ENCODE measurements at places on chromosomes 4 and X. TPM values are rescaled to one million over a fixed set of nuclear protein-coding genes. Genes with fewer than 3 reads are reported as not detected.
A peak's percentile ranks its signal among the peaks of the same experiment; 100 is the strongest.

Gene RAP1GDS1
- 62.0 TPM for total RNA-seq

- H3K4me3 ChIP-seq = no peak overlapping the region
- no peaks in the 10 kb centered on the region for H3K36me3 ChIP-seq
- H3K4me1 ChIP-seq = no peaks in the 10 kb centered on the region
Observed at GRCh38 chr4:148574502-148574901, 132.3 kb upstream of the NR3C2 start.

GRCh38 chr4:2944586-2945526, 18.4 kb downstream of the NOP14 start:
- peaks cover 52% of the 10 kb centered on the region for H3K36me3 ChIP-seq
- H3K27ac ChIP-seq = no peak overlapping the region

DNA sequence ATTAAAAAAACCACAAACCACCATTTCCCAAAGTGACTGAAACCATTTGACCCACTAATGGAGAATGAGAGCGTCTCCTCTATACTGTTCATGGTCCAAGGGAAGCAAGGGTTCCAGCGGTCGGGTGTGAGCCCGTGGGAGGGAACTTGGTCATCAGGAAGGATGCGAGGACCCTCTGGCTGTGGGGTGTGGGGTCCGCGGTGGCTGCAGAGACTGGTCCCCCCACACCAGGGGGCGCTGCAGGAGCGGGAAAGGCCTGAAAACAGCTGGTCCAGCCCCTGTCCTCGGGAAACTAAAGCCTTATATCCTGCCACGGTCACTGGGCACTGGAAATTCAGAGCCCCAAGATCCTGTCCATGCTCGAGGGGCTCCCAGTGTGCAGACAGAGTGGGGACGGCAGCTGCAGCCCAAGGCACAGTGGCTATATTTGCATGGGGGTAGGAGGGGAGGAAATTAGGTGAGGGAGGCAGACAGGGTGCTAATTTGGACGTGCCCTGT, 4.3 kb downstream of the BLOC1S4 start:
- no peaks in the 10 kb centered on the region for H3K27me3 ChIP-seq
- H3K4me1 ChIP-seq = peaks cover 17% of the 10 kb centered on the region
- peak; percentile 20 for DNase-seq
- no peak overlapping the region for H3K27ac ChIP-seq
- no peaks in the 10 kb centered on the region for H3K36me3 ChIP-seq
- no peak overlapping the region for H3K4me3 ChIP-seq

- no peak overlapping the region for H3K4me3 ChIP-seq
- no peaks in the 10 kb centered on the region for H3K36me3 ChIP-seq
- H3K27me3 ChIP-seq = no peaks in the 10 kb centered on the region
Observed at GRCh38 chr4:123821861-123822260, 425.3 kb downstream of the SPRY1 start.

Gene CT45A5
- total RNA-seq = not detected

DNA sequence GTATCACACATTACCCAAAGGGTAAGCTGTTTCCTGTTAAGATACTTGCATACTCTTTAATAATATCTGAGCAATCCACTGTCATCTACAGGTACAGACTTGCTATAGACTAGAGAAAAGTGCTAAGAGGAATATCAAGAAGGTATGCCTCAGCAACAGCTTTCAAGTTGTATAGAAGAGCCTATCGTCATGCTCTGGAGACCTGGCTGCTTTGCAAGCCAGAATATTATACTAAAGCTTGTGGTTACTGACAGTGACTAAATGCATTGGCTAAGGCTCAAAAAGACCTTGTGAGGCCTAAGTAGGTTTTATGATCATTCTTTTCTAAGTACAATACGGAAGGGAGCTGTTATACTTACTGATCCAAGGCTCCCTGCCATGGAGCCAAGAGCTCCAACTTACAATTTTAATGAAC, 11.3 kb downstream of the LAMP2 start:
- DNase-seq = peak; percentile 90

Gene SPON2
- 47.8 TPM for total RNA-seq

DNA sequence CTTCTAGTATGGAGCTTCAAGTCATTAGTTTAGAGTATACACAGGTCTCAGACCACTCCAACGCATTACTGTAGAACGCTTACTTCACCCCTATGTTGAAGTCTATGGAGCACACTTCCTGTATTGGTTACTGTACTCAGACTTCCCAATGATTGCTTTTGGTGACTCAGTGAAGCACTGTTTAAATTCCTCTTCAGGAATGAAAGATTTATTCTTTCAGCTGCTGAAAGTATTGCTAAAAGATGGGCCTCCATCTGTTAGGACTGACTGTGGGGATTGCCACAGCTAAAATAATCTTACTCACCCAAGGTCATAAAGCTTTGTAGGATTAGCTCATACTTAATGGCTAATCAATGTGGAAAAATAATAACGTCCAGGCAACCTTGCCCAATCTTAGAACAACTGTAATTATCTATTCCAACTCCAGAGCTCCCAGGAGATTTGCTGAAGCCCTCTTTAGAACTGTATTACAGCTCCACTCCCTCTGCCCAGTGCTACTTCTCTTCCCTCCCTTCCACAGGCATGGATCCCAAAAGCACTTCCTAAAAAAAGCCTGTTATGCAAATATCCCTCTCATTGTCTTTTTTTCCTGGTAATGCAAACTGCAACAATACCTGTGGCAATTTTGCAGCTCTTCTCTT, 281.9 kb upstream of the HS3ST1 start:
- no peak overlapping the region for H3K27ac ChIP-seq
- no peaks in the 10 kb centered on the region for H3K4me1 ChIP-seq
- H3K36me3 ChIP-seq = no peaks in the 10 kb centered on the region
- no peaks in the 10 kb centered on the region for H3K27me3 ChIP-seq
- H3K4me3 ChIP-seq = no peak overlapping the region

- no peaks in the 10 kb centered on the region for H3K4me1 ChIP-seq
- H3K27ac ChIP-seq = no peak overlapping the region
- DNase-seq = peak; percentile 52
- no peaks in the 10 kb centered on the region for H3K36me3 ChIP-seq
- H3K4me3 ChIP-seq = no peak overlapping the region
Observed at GRCh38 chrX:122504026-122504425, 680.1 kb upstream of the GRIA3 start.

Gene PDGFRA
- 9.2 TPM for total RNA-seq

Gene FAM149A
- 1.2 TPM for total RNA-seq

Gene GPRASP1
- 2.7 TPM for total RNA-seq

GRCh38 chr4:113759696-113760093, 1.8 kb downstream of the CAMK2D start:
- peak overlapping the region; percentile 86 for H3K4me3 ChIP-seq
- H3K36me3 ChIP-seq = peaks cover 6% of the 10 kb centered on the region
- H3K27me3 ChIP-seq = no peaks in the 10 kb centered on the region
- DNase-seq = no peak
- peak overlapping the region; percentile 98 for H3K27ac ChIP-seq

- DNase-seq = no peak
- no peaks in the 10 kb centered on the region for H3K4me1 ChIP-seq
- no peak overlapping the region for H3K27ac ChIP-seq
- no peaks in the 10 kb centered on the region for H3K36me3 ChIP-seq
Observed at GRCh38 chrX:152987801-152988200, 6.1 kb downstream of the PNMA5 start.

- H3K4me3 ChIP-seq = peak overlapping the region; percentile 70
- H3K27ac ChIP-seq = peak overlapping the region; percentile 12
- H3K27me3 ChIP-seq = peaks cover 12% of the 10 kb centered on the region
- no peaks in the 10 kb centered on the region for H3K36me3 ChIP-seq
Observed at GRCh38 chr4:184825141-184825895, 450 bp downstream of the ACSL1 start.

DNA sequence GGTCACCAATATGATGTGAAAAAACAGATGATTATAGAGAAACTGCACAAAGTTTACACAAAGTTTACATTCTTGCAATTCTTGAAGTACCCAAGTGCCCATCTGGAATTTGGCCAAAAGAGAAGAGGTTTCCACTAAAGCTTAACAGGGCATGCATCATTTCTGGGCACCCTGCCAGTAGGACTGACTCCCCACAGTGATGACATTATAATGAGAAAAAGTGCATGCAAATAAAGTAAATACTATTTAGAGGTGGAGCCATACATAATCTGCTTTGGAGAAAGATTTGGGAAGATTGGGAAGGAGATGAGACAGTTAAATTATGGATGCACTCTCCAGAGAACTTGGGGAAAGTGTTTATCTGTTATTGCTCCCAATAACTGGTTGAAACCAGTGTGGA, 93.7 kb upstream of the TRPC3 start:
- no peak overlapping the region for H3K27ac ChIP-seq
- no peaks in the 10 kb centered on the region for H3K4me1 ChIP-seq
- peak; percentile 85 for DNase-seq
- no peaks in the 10 kb centered on the region for H3K27me3 ChIP-seq

GRCh38 chr4:52588097-52588496, 71.0 kb downstream of the USP46 start:
- no peaks in the 10 kb centered on the region for H3K36me3 ChIP-seq
- H3K27ac ChIP-seq = peak overlapping the region; percentile 91
- H3K27me3 ChIP-seq = no peaks in the 10 kb centered on the region
- no peak overlapping the region for H3K4me3 ChIP-seq
- peaks cover 17% of the 10 kb centered on the region for H3K4me1 ChIP-seq

DNA sequence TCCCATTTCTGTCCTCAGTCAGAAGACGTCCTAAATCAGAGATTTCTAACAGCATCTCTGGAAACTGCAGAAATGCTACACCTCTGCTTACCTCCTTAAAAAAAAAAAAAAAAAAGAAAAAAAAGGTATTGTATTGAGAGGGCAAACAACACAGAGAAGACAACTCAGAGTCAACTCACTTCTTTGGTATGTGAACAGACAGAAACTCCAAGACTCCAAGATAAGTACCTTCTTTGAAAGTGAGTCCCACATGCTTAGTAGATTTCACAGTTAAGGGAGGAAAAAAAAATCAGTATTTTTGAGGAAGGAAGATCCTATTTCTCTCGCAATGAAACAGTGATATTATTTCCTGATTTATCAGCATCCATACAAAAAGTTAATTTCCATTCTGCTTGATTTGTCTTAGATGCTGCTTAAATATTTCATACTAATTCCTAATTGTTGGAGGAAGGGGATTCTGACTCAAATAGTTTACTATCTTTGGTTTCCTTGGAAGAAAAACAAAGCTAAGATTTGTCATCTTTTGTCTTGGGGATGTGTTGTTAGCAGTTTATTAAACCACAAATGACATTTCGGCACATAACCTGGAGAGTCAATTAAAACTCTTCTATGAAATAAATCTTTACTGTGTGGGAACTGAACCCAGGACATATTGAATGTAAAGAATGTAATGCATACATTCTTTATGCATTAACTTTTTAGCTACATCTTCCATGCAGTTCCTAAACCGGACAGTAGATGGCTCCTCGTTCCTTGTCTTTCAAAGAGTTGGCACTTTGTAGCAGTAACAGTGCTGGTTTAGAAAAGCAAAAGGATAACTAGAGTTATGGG, 4.7 kb downstream of the RASGEF1B start:
- H3K4me3 ChIP-seq = no peak overlapping the region
- DNase-seq = peak; percentile 26
- no peaks in the 10 kb centered on the region for H3K36me3 ChIP-seq
- peaks cover 11% of the 10 kb centered on the region for H3K4me1 ChIP-seq
- peaks cover 27% of the 10 kb centered on the region for H3K27me3 ChIP-seq
- H3K27ac ChIP-seq = no peak overlapping the region

Gene UBQLN2
- total RNA-seq = 36.5 TPM

GRCh38 chr4:40455340-40455902, 120.3 kb downstream of the CHRNA9 start:
- no peaks in the 10 kb centered on the region for H3K4me1 ChIP-seq
- H3K4me3 ChIP-seq = no peak overlapping the region
- no peaks in the 10 kb centered on the region for H3K36me3 ChIP-seq
- no peak for DNase-seq

- H3K27me3 ChIP-seq = no peaks in the 10 kb centered on the region
- no peaks in the 10 kb centered on the region for H3K4me1 ChIP-seq
- no peak overlapping the region for H3K4me3 ChIP-seq
- H3K36me3 ChIP-seq = no peaks in the 10 kb centered on the region
- no peak for DNase-seq
Observed at GRCh38 chr4:46505131-46505530, 115.2 kb upstream of the GABRA2 start.

- no peaks in the 10 kb centered on the region for H3K27me3 ChIP-seq
- DNase-seq = peak; percentile 19
- H3K4me1 ChIP-seq = no peaks in the 10 kb centered on the region
- H3K36me3 ChIP-seq = no peaks in the 10 kb centered on the region
- no peak overlapping the region for H3K4me3 ChIP-seq
Observed at GRCh38 chr4:154807042-154807630, 26.1 kb downstream of the RBM46 start.

GRCh38 chr4:151990201-151990600, 229.4 kb upstream of the GATB start:
- no peaks in the 10 kb centered on the region for H3K27me3 ChIP-seq
- H3K27ac ChIP-seq = no peak overlapping the region

Gene DSPP
- not detected for total RNA-seq

DNA sequence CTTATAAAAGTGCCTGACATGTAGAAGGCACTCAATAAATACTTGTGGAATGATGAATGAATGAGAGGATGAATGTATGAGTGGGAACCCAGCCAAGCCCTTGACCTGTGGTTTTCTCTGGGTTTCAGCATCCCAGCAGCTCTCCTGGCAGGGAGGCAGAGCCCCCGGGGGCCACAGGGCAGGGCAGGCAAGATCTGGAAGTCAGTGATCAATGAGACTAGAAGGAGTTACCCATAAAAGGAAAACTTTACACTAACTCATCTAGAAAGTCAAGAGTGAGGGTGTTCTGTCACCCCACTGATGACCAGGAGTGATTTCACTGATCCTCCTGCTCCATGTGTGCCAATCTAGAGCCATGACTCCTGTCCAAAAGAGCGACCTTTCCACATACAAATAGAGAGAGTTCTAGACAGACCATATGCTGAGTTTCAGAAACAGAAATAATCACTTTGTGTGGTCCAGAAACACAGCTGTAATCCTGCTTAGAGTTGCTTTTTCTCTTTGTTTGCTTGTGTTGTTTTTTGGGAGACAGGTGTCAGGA, 37.4 kb downstream of the MGARP start:
- peaks cover 30% of the 10 kb centered on the region for H3K4me1 ChIP-seq
- peak; percentile 76 for DNase-seq
- H3K27ac ChIP-seq = peak overlapping the region; percentile 69
- no peaks in the 10 kb centered on the region for H3K27me3 ChIP-seq
- H3K36me3 ChIP-seq = no peaks in the 10 kb centered on the region

- no peaks in the 10 kb centered on the region for H3K27me3 ChIP-seq
- peaks cover 6% of the 10 kb centered on the region for H3K4me1 ChIP-seq
- no peak overlapping the region for H3K27ac ChIP-seq
- H3K4me3 ChIP-seq = no peak overlapping the region
Observed at GRCh38 chr4:41133454-41134018, 80.8 kb downstream of the APBB2 start.

Gene NDST3
- 0.57 TPM for total RNA-seq

DNA sequence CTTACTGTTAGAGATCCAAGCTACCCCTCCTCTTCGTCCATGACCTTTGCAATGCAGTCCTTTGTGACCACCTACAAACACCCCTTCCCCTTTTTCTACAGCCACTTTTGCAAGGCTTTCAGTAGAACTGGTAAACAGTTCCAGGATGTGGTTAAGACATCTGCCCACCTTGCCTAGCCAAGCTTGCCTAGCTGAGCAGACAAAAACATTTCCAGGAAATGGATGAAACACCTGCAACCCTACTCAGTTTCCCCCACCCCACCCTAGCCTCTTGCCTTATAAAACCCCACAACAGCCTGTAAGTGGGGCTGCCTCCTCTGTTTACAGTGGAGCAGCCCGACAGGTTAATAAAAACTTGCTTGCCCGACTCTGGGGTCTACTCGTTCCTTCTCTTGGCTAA, 133.8 kb downstream of the ZC4H2 start:
- no peaks in the 10 kb centered on the region for H3K27me3 ChIP-seq
- DNase-seq = no peak
- no peak overlapping the region for H3K4me3 ChIP-seq
- H3K27ac ChIP-seq = no peak overlapping the region
- H3K4me1 ChIP-seq = no peaks in the 10 kb centered on the region
- H3K36me3 ChIP-seq = no peaks in the 10 kb centered on the region

Data from astrocyte (in vitro differentiated cells and primary cell).